Thoracic aorta (tissue), 2 donors: ENCODE measurements at places on chromosomes 2 and 18.

GRCh38 chr18:77554061-77554460, 304.4 kb downstream of the GALR1 start:
- H3K4me1 ChIP-seq, result no peaks in the 10 kb centered on the region
- no peak for DNase-seq
- H3K36me3 ChIP-seq, result no peaks in the 10 kb centered on the region
- H3K4me3 ChIP-seq, result no peak overlapping the region
- H3K27ac ChIP-seq, result no peak overlapping the region

DNA sequence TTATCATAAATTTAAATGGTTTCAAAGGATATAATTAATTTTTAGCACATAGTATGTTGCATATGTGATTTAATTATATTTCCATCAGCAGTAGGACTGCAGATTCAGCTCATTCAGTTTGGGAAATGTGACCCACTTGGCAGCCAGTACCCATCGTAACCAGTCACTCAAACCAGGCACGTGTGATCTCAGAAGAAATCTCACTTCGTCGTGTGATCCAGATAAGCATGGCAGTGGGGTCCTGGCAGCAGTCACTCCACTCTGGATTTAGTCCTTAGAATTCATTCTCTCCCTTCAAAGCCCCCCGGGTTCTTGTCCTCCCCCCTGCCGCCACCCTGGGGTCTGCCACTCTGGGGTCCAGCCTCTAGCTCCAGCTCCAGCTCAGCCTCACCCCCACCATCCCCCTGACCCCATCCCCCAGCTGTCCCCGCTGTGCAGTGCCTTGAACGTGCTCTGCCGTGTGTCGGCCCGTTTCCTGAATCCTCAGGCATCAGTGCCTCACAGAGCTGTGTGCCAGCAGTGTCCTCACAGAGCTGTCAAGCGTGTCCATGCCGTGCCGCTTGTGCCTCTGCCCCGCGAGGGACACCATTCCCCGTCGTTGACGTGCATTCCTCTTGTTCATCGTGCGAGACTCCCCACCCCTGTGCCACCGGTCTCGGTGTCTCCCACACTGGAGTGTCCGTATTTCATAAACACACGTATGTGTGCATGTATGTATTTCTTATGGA, 34.8 kb downstream of the TRAPPC12 start:
- no peaks in the 10 kb centered on the region for H3K4me1 ChIP-seq
- H3K36me3 ChIP-seq, result peaks cover 3% of the 10 kb centered on the region
- H3K27me3 ChIP-seq, result no peaks in the 10 kb centered on the region
- no peak overlapping the region for H3K4me3 ChIP-seq

GRCh38 chr18:45569566-45570275, 45.6 kb upstream of the SLC14A2 start:
- H3K27ac ChIP-seq, result no peak overlapping the region
- peaks cover 23% of the 10 kb centered on the region for H3K4me1 ChIP-seq
- no peak overlapping the region for H3K4me3 ChIP-seq

GRCh38 chr2:195124391-195125079, 532.5 kb upstream of the SLC39A10 start:
- no peaks in the 10 kb centered on the region for H3K27me3 ChIP-seq
- H3K27ac ChIP-seq, result no peak overlapping the region
- no peak for DNase-seq
- no peaks in the 10 kb centered on the region for H3K4me1 ChIP-seq
- no peak overlapping the region for H3K4me3 ChIP-seq

GRCh38 chr2:219486380-219486959, 12.2 kb upstream of the GMPPA start:
- peaks cover 91% of the 10 kb centered on the region for H3K36me3 ChIP-seq
- no peak overlapping the region for H3K4me3 ChIP-seq
- no peaks in the 10 kb centered on the region for H3K4me1 ChIP-seq
- no peaks in the 10 kb centered on the region for H3K27me3 ChIP-seq
- DNase-seq, result no peak
